Breast epithelium (tissue), 4 donors: ENCODE measurements at places on chromosomes 4 and X.

DNA sequence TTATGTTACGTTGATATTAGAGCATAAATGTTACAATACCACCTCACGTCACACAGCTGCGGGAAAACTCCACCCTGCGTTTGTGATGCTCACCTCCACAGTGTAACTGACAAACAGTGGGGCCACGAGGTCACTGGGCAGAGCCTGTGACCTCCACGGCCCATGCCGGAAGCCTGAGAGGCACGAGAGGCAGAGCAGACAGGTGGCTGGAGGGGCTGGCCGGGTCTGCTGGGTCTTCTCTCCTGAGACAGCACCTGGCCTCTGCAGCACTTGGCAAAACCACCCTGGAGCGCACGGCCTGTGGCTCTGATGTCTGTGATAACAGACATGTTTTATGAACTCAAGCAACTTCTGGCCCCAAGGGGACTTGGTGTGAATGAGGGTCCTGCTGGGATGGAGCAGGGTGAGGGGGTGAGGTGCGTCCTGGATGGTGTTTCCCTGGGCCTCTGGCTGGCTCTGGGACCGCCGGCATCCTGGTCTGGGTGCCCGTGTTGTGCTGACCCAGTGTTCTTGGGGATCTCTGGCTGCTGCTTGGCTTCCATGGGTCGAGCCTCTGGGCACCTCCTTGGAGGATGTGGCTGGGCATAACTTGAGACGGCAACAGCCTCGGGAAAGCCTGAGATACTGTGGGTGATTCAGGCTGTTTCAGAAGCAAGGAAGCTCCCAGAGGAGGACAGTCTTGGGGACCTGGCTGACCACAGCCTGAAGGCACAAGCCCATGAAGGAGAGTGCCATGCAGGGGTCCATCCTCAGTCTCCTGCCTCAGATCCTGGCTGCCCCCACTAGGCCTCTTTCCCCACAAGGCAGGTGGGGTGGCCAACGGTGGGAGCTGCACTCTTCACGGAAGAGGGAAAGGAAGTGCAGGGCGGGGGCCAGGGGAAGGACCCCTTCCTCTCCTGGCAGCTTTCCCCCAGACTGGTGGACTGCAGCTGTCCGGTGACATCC lies 19.7 kb downstream of the RNF212 start:
- no peaks in the 10 kb centered on the region for H3K4me1 ChIP-seq
- DNase-seq: peak; percentile 33

DNA sequence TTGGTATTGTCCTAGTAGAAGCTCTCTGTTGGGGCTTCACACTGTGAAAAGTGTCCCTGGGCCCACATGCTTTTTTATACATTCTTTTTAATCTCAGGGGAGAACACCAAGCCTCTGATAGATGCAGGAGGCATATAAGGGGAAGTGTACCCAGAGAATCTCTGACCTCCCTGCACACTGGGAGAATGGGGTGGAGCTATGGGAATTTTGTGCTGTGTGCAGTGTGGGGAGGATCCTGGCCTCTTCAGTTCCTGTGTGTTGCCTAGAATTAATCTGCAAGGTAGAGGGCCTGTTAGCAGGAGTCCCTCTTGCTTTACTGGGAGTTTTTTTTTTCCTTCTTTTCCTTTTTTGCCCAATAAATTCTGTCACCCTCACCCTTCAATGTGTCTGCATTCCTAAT lies 49.2 kb upstream of the SPIN4 start:
- no peaks in the 10 kb centered on the region for H3K4me1 ChIP-seq
- H3K27ac ChIP-seq: no peak overlapping the region
- no peak overlapping the region for H3K4me3 ChIP-seq
- H3K27me3 ChIP-seq: no peaks in the 10 kb centered on the region
- DNase-seq: no peak

DNA sequence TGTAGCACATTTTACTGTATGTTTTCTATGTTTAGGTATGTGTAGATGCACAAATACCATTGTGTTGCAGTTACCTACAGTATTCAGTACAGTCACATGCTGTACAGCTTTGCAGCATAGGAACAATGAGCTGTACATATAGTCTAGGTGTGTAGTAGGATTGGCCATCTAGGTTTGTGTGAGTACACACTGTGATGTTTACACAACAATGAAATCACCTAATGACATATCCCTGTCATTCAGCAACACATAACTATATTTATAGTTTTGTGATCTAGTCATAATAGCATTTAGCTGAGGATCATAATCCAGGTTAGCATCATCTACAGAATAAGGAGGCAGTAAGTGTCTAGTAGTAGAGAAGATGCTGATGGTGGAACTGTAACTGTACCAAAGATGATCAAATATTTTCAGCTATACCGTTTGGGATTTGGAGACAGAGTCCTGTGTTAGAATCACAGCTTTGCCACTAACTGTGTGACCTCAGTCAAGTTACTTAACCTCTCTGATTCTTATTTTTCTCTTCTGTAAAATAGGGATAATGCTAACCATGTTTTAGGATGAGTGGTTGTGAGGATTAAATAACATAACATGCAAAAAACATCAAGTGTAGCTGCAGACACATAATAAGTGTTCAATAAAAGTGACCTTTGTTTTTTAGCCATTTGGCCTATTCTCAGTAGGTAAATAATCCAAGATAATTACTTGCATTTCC lies 73.3 kb downstream of the LIMCH1 start:
- DNase-seq: no peak
- no peak overlapping the region for H3K4me3 ChIP-seq
- H3K27ac ChIP-seq: peak overlapping the region; percentile 70
- no peaks in the 10 kb centered on the region for H3K36me3 ChIP-seq
- no peaks in the 10 kb centered on the region for H3K27me3 ChIP-seq

DNA sequence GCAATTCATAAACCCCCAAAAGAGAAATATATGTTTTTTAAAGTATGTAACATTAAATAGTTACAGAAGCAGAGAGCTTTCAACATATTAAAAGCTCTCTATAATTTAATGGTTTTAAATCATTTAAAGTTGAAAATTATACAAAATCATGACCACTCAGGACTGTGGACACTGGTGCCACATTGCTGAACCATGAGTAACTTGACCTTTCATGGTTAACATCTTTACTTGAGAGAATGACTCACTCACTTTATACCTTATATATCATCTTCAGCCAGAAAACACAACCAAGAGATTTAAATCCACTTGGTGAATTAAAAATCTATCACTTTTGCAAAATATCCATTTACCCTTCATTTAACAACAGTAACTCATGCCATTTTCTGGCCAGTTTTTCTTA lies 584.3 kb upstream of the SMIM31 start:
- H3K27me3 ChIP-seq: no peaks in the 10 kb centered on the region
- no peaks in the 10 kb centered on the region for H3K36me3 ChIP-seq
- DNase-seq: no peak
- no peak overlapping the region for H3K27ac ChIP-seq
- no peak overlapping the region for H3K4me3 ChIP-seq
- no peaks in the 10 kb centered on the region for H3K4me1 ChIP-seq

GRCh38 chr4:169677150-169677748 lies 56.9 kb downstream of the CLCN3 start:
- DNase-seq: no peak
- H3K4me3 ChIP-seq: no peak overlapping the region
- no peaks in the 10 kb centered on the region for H3K27me3 ChIP-seq
- H3K4me1 ChIP-seq: no peaks in the 10 kb centered on the region
- no peaks in the 10 kb centered on the region for H3K36me3 ChIP-seq
- H3K27ac ChIP-seq: no peak overlapping the region

DNA sequence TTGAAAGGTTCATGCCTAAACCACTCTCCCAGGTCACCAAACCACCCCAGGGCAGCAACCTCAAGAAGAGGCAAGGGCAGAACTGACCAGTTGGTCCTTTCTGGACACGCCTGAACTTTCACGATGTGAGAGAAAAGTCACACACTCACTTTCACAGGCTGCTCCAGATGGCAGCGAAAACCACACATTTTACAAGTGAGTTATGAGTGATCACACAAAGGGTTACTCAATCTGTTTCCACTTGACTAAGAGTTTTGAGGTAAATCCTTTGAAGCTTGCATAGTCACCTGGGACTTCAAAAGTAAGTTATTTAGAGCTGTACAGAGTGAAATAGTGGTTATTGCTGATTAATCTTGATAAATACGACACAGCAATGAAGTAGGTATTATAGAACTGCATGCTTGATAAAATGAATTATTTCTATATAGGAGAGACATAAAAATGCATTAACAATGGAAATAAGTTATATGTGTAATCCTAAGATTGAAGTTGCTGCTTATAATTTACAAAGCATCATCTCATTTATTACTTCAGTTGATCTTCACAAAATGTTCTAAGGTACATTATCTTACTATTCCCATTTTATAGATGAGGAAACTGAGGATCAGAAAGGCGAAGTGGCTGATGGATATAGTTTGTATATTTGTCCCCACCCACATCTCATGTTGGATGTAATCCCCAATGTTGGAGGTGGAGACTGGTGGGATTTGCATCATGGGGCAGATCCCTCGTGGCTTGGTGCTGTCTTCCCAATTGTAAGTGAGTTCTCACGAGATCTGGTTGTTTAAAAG lies 103.0 kb upstream of the KLF3 start:
- no peaks in the 10 kb centered on the region for H3K36me3 ChIP-seq
- H3K27ac ChIP-seq: no peak overlapping the region
- H3K27me3 ChIP-seq: no peaks in the 10 kb centered on the region
- H3K4me3 ChIP-seq: no peak overlapping the region
- peaks cover 10% of the 10 kb centered on the region for H3K4me1 ChIP-seq
- no peak for DNase-seq

DNA sequence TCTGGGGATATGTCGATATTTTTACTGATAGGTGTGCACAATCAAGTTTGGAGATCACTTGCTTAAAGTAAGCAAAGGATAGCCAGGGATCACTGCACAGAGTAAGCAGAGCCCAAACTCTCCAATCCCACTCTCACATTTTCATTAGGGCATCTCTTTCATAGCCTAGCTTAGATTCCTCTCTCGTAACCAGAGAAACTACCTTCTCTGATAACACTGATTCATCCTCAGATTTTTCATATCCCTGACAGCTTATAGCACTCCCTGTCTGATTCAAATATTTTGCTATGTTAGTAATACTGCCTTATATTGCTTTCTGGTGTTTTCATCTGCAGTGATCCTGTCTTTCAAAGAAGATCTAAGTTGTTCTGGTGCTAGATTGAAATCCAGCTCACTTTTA lies 123.7 kb downstream of the CBLL2 start:
- no peak overlapping the region for H3K27ac ChIP-seq
- no peaks in the 10 kb centered on the region for H3K36me3 ChIP-seq
- H3K4me3 ChIP-seq: no peak overlapping the region
- H3K27me3 ChIP-seq: peaks cover 12% of the 10 kb centered on the region
